NCI-H1092 (cell line): ENCODE measurements at places on chromosomes 2 and 18.

DNA sequence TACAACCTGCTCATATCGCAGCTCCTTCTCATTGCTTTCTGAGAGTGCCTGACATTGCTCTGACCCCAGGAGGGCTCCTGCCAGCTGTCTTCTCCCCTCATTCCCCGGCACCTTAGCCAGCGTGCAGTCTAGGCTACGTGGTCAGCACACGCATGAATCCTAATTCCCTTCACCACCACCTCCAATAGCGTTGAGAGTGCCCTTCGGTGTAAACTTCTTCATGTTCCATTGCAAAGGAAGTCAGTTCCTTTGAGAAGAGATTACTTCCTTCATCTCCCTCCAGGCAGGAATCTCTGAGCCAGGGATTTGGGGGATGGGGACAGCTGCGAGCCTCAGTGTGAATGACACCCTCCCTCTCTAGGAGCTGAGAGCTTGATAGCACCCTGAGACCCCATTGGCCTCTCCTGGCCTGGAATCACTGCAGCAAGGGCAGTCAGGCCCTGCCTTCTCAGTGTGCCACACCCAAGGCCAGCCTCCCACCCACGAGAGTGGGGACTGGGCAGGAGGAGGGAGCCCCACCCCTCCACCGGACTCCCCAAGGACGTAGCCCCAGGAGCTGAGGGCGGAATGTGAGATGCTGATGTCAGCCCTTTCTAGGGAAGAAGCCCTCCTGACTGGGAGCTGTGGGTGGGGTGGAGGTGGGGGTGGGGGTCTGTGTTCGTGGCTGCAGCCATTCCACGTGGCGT lies 53.4 kb downstream of the SLC66A2 start:
- no peak for DNase-seq

- DNase-seq: no peak
Measured at GRCh38 chr2:8098476-8099266, 583.2 kb upstream of the ID2 start.

GRCh38 chr2:217749008-217749407 lies 253.8 kb downstream of the TNS1 start:
- DNase-seq: no peak

DNA sequence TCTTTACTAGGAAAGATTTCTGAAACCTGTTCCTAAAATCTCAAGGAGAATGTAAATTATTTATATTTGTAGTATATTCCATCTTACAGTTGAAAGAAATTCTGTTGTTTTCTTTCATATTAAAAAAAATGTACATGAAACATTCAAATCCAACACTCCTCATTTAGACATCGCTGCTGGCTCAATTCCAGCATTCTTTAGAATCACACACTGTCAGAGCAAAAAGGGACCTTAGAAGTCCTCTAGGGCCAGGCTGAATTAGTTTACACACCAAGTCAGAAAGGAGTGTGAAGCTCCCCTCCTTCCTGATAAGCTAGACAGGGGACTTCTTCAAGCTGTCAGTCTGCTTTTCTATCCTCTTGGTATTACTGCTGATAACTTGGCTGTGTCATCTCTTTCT lies 158.6 kb upstream of the LTBP1 start:
- no peak for DNase-seq
